ENCODE measurements at places on chromosomes 5 and 9.
A peak's percentile ranks its signal among the peaks of the same experiment; 100 is the strongest.

DNA sequence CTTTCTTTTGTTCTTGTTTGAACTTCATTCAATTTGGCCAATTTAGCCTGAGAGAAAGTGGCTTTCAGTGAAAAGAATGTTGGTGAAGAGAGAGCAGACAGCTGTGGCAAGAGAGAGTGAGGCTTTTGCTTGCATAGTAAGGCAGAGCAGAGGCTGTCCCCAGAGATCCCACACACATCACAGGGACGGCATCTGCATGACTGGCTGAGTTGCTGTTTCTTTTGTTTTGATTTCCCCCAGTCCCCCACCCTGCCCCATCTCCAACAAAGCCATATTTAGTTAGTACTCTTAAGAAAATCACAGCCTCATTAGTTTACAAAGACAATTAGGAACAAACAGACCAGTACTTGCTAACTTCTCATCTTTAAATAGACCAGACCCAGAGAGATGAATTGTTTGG lies 363.9 kb upstream of the SEMA6A start:
- DNase-seq = no peak

GRCh38 chr5:128711216-128711615 lies 173.2 kb upstream of the FBN2 start:
- DNase-seq = no peak

- peak; percentile 16 for DNase-seq
Observed at GRCh38 chr5:103259705-103260355, 1.3 kb downstream of the MACIR start.

GRCh38 chr9:75930730-75931321 lies 40.4 kb downstream of the PCSK5 start:
- DNase-seq = no peak

GRCh38 chr9:36499174-36499890 lies 73.4 kb upstream of the MELK start:
- no peak for DNase-seq

GRCh38 chr9:105444130-105444529 lies 3.7 kb upstream of the FSD1L start:
- DNase-seq = no peak

- no peak for DNase-seq
Observed at GRCh38 chr5:176577312-176578176, 28.4 kb downstream of the CDHR2 start.

DNA sequence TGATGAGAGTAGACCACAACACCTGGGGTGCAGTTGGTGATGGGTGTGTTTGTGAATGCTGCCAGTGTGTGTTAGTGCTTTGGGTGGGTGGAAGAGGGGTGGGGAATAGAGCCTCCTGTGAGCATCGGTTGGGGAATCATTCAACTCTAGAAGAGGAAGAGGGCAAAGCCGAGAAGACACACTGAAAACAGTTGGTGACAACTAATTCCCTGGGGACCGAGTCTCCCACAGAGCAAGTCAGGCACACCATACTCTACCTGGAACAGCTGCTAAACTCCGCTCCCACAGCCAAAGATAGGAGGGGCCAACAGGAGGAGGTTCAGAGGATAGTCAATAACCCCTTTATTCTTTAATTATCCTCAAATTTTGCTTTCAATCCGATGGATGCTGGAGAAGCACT lies 1.6 kb upstream of the ARHGEF39 start:
- no peak for DNase-seq

GRCh38 chr9:27198190-27198589 lies 89.2 kb downstream of the TEK start:
- no peak for DNase-seq

GRCh38 chr5:180433032-180433422 lies 61.2 kb upstream of the CNOT6 start:
- no peak for DNase-seq

GRCh38 chr5:55327281-55327680 lies 19.5 kb downstream of the MTREX start:
- DNase-seq = no peak

GRCh38 chr9:127770583-127770904 lies 7.9 kb downstream of the SH2D3C start:
- no peak for DNase-seq

DNA sequence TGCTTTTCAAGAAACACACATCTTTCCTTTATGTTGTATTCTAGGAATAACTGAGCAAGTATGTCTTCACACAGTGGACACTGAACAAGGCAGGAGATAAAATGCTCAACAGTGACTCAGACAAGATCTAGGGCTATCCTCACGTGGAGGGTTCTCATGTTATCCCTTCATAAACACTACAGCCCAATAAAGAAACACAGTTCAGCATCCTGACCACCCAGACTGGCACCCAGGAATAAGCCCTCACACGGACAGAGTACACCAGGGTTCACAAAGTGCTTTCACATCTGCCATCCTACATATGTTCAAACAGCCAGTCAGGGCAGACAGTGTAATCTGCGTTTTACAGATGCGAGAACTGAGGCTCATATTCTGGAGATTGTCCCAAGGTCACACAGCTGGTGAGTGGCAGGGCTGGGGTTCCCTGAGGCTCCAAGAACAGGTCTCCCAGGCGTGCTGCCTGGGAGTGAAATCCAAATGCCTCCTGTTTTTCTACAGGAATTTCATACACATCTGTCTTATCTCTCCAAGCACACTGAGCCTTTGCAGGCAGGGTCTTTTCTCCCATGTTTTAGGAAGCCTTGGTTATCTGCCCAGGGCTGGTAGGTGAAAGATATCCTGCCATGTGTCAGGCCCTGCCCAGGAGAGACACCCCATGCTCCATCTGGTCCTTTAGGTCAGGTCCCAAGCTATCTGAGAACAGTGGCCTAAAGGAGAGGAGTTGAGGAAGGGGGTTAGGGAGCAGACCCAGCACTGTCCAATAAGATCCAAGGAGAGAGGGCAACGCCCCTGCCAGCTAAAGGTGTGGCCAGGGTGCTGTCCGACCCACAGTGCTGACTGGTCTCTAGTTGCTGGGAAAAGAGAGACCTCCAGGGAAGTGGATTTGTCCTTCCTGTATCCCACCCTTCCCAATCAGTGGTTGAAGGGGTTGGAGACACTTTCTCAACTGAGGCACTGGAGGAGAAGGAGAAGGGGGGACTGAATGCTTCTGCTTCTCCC lies 47.9 kb upstream of the XPA start:
- no peak for DNase-seq

DNA sequence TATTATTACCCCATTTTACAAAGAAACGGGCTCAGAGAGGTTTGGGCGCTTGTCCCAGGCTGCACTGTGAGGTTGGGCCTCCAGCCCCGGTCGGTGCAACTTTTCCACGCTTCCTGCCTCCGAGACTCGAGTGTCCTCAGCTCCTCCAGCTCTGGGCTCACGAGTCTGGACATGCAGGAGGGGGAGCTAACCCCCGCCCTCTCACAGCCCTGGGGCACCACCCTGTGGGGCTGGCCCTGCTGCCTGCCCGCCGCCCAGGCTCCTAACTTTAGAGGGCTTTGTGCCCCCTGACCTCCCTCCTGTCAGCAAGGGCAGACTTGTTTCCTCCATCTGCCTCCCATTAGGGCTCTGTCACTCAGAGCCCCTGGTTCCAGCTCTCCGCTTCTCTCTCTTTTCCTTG lies 4.3 kb upstream of the ASB6 start:
- DNase-seq = no peak

- no peak for DNase-seq
Observed at GRCh38 chr9:37442556-37442955, 20.1 kb downstream of the GRHPR start.

- no peak for DNase-seq
Observed at GRCh38 chr5:133314086-133314485, 262.3 kb downstream of the HSPA4 start.

DNA sequence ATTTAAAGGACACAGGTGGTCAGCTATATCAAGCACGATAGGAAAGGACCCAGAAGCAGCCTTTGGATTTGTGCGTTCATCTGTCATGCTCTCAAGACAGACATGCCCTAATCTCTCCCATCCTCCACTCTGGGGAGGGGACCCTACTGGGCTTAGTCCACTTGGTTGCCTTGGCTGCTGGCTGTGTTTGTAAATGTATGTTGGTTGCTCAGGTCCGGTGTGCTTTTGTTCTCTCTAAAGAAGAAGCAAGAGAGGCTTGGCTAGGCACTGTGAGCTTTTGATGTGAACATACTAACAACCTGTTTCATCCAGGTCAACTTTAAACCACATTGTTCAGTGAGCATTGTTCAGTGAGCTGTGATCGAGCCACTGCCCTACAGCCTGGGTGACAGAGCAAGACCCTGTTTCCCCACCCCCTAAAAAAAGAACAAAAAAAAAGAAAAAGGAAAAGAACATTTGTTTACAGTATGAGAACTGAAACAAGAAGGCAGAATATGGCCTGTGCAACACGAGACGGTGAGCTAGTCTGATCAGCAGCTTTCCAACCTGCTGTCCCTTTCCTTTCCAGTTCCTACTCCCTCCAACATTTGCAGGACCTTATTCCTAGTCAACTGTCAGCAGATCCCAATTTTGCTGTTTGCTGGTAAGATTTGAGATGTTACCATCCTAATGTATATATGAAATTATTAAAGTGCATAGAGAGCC lies 228.3 kb downstream of the ARHGAP26 start:
- no peak for DNase-seq

Measured in tibial nerve (tissue), 4 donors.